ENCODE measurements at places on chromosomes 4 and X.

DNA sequence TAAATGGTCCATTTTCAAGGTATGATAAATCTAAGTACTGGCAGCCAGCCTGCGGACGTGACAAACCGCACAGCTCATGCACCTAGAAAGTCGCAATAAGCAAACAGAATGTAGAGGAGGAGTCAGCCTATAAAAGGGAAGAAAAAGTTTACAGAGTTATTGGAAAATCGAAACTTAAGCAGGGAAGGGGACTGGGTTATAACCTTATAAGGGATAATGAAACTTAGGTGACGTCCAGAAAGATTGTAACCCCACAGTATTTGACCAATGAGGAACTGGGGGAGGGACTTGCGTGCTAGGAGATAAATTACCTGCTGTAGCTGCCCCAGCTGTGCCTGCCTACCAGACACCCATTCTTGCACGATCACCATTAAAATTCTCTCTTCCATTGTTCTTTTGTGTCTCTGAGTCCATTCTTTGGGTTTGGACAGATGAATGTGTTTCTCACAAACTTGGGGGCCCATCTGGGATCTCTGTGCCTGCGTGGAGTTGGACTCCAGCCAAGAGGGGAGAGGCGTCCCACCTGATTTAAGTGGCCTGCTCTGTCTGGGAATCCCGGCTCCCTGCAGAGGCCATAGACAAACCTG lies 61.0 kb downstream of the ZCCHC12 start:
- no peak for DNase-seq

- no peak for DNase-seq
Measured at GRCh38 chrX:861921-862320, 231.3 kb downstream of the SHOX start.

GRCh38 chr4:124035364-124036041 lies 638.9 kb downstream of the SPRY1 start:
- no peak for DNase-seq

DNA sequence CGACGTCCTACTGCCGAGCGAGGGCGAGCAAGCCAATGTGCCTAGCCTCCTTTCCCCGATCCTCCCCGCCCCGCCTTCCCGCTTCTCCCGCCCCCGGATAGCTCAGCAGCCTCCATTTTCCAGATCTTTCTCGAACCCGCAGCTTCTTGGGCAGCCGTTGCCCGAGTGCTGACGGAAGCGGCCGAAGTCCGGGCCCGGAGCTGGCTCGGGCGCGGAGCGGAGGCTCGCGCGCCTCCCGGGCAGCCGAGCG lies 172 bp upstream of the HSPA4L start:
- DNase-seq: peak; percentile 65

DNA sequence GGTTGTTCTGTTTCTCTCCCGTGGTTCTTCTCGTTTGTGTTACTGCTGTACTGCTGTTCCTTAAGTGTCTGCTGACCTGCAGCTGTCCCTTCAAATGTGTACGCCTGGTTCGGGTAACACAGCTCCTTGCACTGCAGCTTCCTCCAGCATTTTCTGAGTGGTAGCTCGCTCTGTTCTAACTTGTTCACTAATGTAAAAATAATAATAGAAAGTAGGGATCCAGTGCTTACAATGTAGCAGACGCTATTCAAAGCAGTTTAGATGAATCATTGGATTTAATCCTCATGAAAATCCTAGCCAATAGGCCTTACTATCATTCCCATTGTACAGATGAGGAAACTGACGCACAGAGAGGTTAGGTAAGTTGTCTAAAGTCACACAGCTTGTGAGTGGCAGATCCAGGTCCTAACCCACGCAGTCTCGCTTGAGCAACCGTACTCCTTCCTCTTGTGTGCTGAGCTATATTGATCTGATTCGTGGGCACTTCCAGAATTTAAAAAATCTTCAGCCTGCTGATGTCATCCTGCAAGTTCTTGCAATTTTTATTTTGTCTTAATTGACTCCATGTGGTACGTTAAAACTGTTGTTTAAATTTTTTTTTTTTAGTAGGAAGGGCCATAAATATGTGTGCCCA lies 448.2 kb upstream of the FAT1 start:
- no peak for DNase-seq

GRCh38 chrX:131881194-131881593 lies 141.9 kb upstream of the STK26 start:
- no peak for DNase-seq

GRCh38 chr4:113987382-113987941 lies 8.0 kb upstream of the ARSJ start:
- no peak for DNase-seq
